Right ventricle myocardium superior (tissue), 1 donor: ENCODE measurements at places on chromosomes 16 and 17. TPM values are rescaled to one million over a fixed set of nuclear protein-coding genes. Genes with fewer than 3 reads are reported as not detected.
A peak's percentile ranks its signal among the peaks of the same experiment; 100 is the strongest.

KRTAP2-1 gene
- total RNA-seq: not detected

KCNJ2 gene
- total RNA-seq: 47.1 TPM

C17orf107 gene
- 0.51 TPM for total RNA-seq

C1QL1 gene
- total RNA-seq: 7.3 TPM

HERPUD1 gene
- total RNA-seq: 105 TPM

ZNRF1 gene
- total RNA-seq: 22.0 TPM

MEOX1 gene
- total RNA-seq: 8.5 TPM

TERB1 gene
- not detected for total RNA-seq

GRCh38 chr16:68134644-68135043 is 49.5 kb downstream of the NFATC3 start:
- no peak for DNase-seq

- DNase-seq: peak; percentile 46
These were observed 4.9 kb upstream of the ACTG1 start for GRCh38 chr17:81517339-81518112.

- DNase-seq: peak; percentile 54
These were observed 75.7 kb upstream of the TMEM132E start for GRCh38 chr17:34503528-34504195.

- DNase-seq: no peak
These were observed 1.6 kb upstream of the LDAF1 start for GRCh38 chr16:21156767-21157467.

- no peak for DNase-seq
These were observed 19.7 kb upstream of the RMI2 start for GRCh38 chr16:11325404-11326083.

- no peak for DNase-seq
These were observed 1.3 kb upstream of the EXOC7 start for GRCh38 chr17:76104896-76105231.

DNA sequence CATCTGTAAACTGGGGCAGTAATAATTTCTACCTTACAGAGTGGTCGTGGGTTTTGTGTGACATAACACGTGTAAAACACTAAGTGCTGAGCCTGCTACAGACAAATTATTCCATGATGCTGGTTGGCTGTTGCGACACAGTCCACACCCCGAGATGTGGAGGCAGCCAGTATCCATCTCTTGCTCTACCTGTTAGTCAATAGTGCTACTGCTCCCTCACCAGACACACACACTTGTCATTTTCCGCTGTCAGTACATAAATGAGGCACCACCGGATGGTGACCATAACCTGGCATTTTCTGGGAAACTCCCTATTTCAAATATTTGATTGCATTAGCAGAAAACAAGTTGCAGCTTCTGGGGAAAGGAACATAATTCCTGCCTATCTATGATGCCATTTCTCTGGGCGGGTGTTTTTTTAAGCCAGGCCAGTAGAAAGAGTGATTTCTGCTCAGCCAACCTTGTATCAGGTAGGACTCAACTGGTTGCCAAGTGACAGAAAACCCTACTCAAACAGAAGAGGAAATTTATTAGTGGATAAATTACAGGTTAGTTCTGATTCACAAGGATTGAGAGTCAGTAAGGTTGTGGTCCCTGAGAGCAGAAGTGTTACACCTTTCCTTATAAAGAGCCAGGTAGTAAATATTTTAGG is 24.1 kb downstream of the DNAJA2 start:
- DNase-seq: no peak
